Glomerular endothelial cell (primary cell): ENCODE measurements at places on chromosomes 6 and 20. TPM values are rescaled to one million over a fixed set of nuclear protein-coding genes. Genes with fewer than 3 reads are reported as not detected.

The ZC2HC1B gene
- total RNA-seq: not detected in 2 replicates

The TRPC4AP gene
- 94.3 and 104 TPM in 2 replicates for total RNA-seq

The MAS1 gene
- not detected in 2 replicates for total RNA-seq

The KHDRBS2 gene
- not detected in 2 replicates for total RNA-seq

The PROKR2 gene
- not detected in 2 replicates for total RNA-seq

The SH3BGRL2 gene
- 16.2 and 19.2 TPM in 2 replicates for total RNA-seq

The AGPAT4 gene
- 11.4 and 15.8 TPM in 2 replicates for total RNA-seq

The LAMA2 gene
- total RNA-seq: 0.24 and 0.58 TPM in 2 replicates

The LZTS3 gene
- total RNA-seq: 8.3 and 17.4 TPM in 2 replicates

The BACH2 gene
- total RNA-seq: 0.87 and 1.2 TPM in 2 replicates

The STMND1 gene
- total RNA-seq: not detected in 2 replicates

The MARCKS gene
- total RNA-seq: 325 and 440 TPM in 2 replicates

The BYSL gene
- 11.5 and 24.3 TPM in 2 replicates for total RNA-seq

The NOTCH4 gene
- 66.1 and 242 TPM in 2 replicates for total RNA-seq

The NDUFAF4 gene
- 19.3 and 31.4 TPM in 2 replicates for total RNA-seq
